SK-N-MC (cell line): ENCODE measurements at places on chromosomes 1 and 21.

DNA sequence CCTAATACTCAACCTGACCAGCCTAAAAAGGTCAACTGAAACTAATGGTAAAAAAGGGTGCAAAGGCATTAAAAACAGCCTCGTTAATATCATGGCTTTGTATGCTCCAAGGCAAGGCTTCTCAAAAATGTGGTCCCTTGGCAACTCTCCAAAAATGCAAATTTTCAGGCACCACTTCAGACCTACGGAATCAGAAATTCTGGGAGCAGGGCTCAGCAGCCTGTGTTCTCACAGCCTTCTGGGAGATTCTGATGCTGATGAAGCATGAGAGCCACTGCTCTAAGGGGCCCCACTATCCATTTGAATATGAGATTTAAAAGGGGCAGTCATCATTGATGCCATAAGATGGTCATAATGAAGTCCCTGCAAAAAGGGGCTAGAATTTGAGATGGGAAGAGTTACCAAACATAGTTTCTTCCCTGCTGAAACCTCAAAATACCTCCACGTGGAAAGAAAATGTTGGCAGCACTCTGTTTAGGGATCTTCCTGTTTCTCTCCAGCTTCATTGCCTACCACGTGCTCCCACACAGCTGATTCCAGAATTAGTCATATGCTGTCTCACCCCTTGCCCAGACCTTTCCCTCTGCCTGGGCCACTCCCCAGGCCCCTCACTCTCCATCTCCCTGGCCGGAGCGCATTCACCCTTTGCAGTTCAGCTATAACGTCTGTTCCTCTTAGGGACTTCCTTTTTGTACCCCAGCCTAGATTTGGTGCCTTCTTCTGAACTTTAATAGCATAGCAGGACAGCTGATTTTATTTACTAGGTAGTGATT lies 46.7 kb downstream of the PHC2 start:
- peak; percentile 72 for DNase-seq

GRCh38 chr1:186618401-186619170 lies 61.6 kb downstream of the PTGS2 start:
- no peak for DNase-seq

GRCh38 chr1:63780565-63780964 lies 6.7 kb downstream of the ROR1 start:
- DNase-seq = no peak

- DNase-seq = peak; percentile 70
These were observed 13.5 kb downstream of the TRAF3IP3 start for GRCh38 chr1:209769171-209769904.

- DNase-seq = no peak
These were observed 69.1 kb downstream of the BCAR3 start for GRCh38 chr1:93612510-93612909.

DNA sequence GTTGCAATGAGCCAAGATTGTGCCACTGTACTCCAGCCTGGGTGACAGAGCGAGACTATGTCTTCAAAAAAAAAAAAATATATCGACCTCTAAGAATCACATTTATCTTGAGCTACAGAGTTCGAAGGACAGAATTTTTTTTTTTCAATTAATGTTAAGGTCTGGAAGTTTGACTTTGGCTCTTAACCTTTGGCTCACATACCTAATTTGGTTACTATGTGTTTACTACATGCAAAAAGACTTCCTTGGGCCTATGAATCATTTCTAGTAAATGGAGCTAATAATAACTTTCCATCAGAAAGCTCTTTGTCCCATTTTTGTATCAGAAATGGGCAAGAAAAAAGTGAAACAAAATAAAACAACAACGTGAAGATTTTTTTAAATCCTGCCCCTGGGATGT lies 351.2 kb downstream of the SMYD3 start:
- no peak for DNase-seq

- DNase-seq = no peak
These were observed 6.7 kb upstream of the EPHA8 start for GRCh38 chr1:22556391-22557104.

GRCh38 chr1:201711811-201712210 lies 117.1 kb upstream of the IPO9 start:
- no peak for DNase-seq

- DNase-seq = no peak
These were observed 1.3 kb upstream of the SLC6A17 start for GRCh38 chr1:110148961-110149360.

- DNase-seq = no peak
These were observed 12.4 kb downstream of the GPBP1L1 start for GRCh38 chr1:45673956-45674355.

GRCh38 chr1:6495041-6495441 lies 3.6 kb upstream of the PLEKHG5 start:
- DNase-seq = no peak

DNA sequence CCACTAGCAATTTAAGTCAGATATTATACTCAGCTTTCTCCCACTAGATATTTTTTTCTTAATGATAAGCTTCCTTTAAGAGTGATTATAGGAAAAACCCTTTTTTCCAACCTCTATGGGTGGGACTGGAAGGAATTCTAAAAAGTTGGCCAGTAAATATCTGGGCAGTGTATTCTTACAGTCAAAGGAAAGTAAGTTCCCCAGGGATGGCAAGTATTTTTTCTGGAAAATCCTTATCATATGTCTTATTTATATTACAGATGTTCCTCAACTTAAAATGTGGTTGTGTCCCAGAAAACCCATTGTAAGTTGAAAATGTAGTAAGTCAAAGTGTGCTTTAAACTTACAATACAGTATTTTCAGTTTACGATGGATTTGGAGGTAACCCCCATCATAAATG lies 29.2 kb downstream of the CMPK1 start:
- DNase-seq = no peak

DNA sequence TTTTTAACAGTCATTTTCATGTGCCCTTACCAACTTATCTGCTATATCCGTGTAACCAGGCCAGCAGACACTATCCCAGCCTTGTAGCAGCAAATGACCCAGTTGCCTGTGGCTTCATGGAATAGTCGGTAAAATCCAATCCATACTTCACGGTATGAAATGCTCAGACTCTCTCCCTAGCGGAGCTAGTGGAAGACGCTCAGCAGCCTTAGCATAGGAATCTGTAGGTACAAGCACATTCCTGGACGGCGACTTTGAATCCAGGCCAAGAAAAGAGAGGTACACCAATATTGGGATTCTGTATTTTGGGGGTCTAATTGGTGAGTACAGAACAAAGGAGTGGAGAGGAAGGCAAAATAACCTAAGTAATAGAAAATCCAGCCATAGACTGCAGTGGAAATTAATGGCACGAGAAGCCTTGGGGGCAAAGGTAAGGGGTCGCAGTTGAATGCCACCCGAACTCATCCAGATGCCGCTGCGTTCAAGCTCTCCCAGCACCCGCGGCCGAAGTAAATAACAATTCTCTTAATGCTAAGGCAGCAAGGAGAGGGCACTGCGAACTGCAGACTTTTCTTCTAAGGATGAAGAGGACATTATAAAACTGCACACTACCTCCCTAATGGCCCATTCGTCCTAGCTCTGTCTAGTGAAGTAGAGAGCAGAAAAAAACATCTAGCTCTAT lies 17.7 kb upstream of the TBX15 start:
- DNase-seq = no peak

DNA sequence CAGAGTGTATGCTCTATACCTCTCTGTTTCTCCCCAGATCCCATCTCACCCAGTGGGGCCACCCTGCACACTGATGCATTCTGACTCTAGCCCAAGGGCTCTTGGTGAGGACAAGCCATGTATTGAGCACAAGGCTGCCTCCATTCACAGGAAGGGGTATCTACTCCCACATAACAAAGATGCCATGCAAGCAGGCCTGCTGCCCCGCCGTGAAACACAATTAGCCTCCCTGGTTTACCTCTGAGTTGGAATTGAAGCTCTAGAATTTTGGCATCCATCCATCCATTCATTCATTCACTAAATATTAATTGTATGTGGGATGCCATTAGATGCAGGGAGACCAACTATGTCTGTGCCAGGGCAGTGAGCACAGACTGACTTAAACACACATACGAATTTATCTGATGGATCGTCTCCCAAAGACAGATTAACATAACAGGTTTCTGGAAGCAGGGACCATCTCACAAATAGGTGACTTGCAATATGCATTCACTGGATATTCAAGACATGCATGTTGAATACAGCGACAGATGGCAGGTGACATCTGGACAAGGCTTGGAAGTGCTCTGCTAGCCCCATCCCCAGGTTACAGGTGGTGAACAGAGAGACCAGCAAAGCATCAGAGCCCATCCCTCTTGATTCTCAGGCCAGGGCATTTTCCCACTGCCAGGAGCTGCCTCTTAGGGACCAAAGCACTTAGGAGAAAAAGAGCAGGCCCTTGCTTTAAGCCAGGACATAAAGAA lies 34.3 kb downstream of the TRABD2B start:
- no peak for DNase-seq

DNA sequence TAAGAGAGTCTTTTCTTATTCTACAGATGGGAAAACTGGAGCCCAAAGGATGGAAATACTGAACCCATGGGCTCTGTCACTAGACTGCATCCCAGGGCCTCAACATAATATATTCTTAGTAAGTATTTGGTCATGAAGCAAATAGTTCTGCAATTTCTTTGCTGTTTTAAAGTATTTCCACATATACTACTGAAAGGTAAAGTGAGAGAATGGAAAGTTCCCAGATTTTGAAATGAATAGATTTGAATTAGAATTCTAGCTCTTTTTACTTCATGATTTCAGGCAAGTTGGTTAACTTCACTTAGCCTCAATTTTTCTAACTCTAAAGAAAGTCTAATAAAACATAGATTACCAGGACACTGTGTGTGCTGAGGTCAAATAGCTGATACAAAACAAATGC lies 95.6 kb upstream of the FGGY start:
- no peak for DNase-seq

DNA sequence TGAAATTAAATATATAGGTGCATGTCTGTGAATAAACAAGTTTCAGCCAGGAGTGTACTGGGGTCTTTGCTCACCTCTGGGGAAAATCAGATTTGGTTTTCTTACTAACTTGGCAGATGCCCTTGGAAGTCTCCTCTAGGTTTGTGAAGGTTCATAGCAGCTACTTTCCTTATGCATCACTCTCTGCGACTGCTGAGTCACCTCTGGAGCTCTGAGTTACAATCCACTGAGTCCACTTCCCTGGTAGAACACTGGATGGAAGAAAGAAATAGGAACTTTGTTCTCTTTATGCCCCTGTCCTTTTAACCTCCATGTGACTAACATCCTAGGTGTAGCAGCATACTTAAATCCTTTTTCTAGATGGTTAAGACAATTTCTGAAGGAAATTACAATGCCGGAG lies 4.4 kb upstream of the FASLG start:
- no peak for DNase-seq

- DNase-seq = no peak
These were observed 58.6 kb downstream of the TLR5 start for GRCh38 chr1:223084464-223084866.

DNA sequence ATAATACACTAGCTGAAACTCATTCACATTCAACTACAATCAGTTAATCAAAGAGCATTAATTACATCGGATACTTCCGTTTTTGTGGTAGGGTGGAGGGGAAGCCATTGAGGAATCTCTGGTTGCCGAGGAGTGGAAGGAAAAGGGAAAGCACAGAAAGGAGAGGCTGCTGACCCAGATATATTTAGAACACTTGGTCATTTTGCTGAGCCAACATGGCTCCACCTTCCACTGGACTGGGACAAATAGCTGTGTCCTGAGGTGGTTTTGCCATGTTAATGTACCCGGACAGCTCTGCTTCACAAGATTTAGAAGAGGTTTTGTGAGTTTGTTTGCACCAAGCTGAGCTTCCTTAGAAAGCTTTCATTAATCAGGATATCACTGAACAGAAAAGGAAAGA lies 26.2 kb downstream of the ASTN1 start:
- no peak for DNase-seq

- DNase-seq = no peak
These were observed 113.6 kb upstream of the VAMP3 start for GRCh38 chr1:7657287-7658016.

- no peak for DNase-seq
These were observed 75.9 kb upstream of the ARHGEF16 start for GRCh38 chr1:3378411-3379208.

GRCh38 chr1:77977989-77978292 lies 931 bp downstream of the FUBP1 start:
- no peak for DNase-seq

DNA sequence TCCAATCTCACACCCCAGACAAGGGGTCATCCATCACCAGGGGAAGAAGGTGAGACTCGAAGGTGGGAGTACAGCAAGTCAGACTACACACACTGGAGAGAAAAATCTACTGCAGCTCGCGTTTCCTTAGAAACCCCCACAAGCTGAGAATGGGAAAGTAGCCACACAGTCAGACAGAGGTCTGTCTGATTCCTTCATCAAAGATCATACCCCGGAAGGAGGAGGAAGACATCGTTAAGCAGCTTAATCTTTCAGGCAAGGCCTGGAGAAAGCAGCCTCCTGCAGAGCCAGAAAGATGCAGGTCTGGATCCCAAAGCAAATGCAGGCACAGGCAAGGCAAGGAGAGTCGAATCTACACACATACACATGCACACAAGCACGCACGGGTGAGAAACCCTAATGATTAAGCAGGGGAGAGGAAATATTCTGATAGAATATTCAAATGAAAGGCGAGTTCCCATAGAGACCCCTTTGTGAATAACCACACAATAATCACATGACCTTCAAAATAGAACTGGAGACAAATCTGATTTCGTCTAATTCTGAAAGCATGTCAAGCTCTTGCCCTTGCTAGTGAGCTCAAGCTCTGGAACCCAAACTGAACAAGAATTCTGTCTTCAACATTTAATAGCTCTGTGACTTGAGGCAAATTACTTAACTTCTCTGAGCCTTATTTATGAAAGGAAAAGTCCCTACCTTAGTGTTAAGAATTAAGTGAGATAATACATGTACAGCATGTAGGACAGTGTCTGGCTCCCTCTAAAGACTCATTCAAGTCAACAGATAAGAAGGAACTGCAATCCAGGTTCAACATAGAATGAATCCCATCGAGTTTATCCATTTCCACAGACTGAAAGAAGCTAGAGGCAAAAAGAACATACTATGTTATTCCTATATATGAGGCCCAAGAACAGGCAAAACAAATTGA lies 387.8 kb downstream of the OMA1 start:
- no peak for DNase-seq

DNA sequence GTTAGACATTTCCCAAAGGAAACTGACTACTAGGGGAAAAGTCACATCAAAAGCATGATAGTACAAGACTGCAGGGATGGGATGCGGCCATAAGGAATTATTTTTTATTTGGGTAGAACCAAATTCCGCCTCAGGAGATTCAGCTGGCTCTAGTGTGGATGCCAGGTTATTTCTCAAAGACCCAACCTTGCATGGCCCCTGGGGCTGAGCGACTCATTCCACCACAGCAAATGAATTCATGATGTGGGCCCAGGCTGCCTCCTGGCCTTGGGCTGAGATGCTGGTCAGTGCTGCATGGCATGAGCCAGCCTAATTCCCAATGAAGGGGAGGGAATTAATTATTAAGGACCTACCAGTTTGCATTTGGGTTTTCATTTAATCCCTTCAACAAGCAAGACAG lies 11.8 kb downstream of the TMEM35B start:
- no peak for DNase-seq

- no peak for DNase-seq
These were observed 16.5 kb downstream of the ATP1B1 start for GRCh38 chr1:169122976-169123375.

- DNase-seq = no peak
These were observed 55.8 kb downstream of the BEND5 start for GRCh38 chr1:48720929-48721328.
